ENCODE measurements at places on chromosomes 11 and 22.

DNA sequence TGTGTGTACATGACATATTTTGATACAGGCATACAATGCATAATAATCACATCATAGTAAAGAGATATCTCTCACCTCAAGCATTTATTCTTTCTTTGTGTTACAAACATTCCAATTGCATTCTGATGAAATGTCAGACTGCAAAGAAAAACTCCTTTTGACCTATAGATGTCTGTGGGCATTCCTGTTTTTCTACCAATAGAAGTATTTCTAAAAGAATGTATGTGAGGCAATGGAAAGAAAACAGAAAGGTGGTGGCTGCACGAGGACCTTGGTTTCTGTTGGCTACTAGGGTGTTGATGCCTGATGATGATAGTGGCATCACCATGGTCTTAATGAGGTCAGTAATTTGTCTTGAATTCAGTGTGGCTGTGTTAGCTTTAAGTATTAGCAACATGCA, 137.0 kb upstream of the ANO3 start:
- H3K27ac ChIP-seq, result no peak overlapping the region
- H3K36me3 ChIP-seq, result no peaks in the 10 kb centered on the region
- no peaks in the 10 kb centered on the region for H3K27me3 ChIP-seq

GRCh38 chr11:65560555-65561418, 2.6 kb upstream of the LTBP3 start:
- DNase-seq, result peak; percentile 56
- peak overlapping the region; percentile 69 for H3K27ac ChIP-seq
- peak overlapping the region; percentile 19 for H3K4me3 ChIP-seq

DNA sequence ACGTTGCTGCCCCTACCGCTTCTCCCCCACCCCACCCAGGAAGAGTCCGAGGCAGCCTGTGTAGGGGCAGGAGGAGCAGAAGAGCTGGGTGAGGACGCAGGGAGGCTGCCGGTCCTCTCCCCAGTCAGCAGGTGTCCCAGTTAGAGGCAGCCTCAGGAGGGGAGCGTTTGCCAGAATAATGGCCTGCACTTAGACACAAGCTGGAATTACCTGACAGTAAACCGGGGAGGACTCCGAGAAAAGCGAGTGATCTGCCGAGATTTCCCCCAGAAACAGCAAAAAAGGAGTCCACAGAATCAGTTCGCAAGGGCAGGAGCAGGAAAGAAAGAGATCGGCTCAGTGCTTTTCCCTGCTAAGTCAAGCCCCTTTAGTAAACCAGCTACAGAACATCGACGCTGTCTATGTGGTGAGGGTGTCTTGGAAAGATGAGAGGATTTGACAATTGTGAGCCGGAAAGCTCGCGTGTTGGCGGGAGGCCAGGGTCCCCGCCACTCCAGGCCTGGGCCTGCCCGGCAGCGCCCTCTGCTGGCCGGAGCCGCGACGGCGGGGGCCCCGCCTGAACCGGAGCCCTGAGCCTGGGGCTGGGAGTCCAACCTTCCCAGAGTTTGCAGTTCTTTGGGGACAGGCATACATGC, 17.7 kb upstream of the THRSP start:
- H3K27ac ChIP-seq, result no peak overlapping the region
- H3K4me3 ChIP-seq, result peak overlapping the region; percentile 37
- DNase-seq, result peak; percentile 93
- H3K27me3 ChIP-seq, result no peaks in the 10 kb centered on the region

GRCh38 chr11:12989428-12990161, 19.5 kb upstream of the RASSF10 start:
- DNase-seq, result no peak
- H3K4me1 ChIP-seq, result peaks cover 15% of the 10 kb centered on the region
- H3K4me3 ChIP-seq, result no peak overlapping the region
- no peak overlapping the region for H3K27ac ChIP-seq

DNA sequence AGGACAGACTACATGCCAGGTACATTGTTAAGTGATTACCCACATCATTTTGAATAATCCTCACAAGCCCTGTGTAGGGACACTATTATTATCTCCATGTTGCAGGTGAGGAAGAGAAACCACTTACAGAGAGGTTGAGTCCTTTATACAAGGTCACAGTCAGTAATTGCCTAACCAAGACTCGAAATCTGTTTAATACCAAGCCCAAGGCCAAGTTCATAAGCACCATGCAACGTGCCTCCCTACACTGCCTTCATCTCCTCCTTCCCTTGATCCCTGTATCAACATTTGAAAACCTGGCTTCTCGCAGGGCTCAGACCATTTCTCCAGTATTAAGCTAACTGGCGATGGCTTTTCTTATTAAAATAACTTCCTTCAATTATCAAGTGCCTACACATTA, 41.7 kb upstream of the SEZ6L start:
- no peak overlapping the region for H3K4me3 ChIP-seq
- no peak for DNase-seq
- H3K27me3 ChIP-seq, result peaks cover 43% of the 10 kb centered on the region

DNA sequence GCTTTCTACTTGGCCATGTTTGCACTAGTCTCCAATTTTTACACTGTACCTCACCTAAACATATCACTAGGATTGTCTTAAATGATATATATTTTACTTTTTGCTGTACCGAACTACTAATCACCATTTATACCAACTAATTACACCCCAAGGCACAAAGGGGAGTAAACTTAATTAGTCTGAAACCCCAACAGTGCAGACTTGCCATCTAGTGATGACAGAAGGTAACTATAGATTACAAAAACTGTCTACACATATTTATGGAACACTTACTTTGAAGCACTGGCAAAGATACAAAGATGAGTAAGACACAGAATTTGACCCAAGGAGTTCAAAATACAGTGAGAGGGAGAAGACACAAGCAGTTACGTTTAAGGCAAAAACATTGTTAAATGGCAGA, 139.7 kb downstream of the CNTN5 start:
- H3K36me3 ChIP-seq, result no peaks in the 10 kb centered on the region
- H3K4me3 ChIP-seq, result no peak overlapping the region
- H3K4me1 ChIP-seq, result no peaks in the 10 kb centered on the region

DNA sequence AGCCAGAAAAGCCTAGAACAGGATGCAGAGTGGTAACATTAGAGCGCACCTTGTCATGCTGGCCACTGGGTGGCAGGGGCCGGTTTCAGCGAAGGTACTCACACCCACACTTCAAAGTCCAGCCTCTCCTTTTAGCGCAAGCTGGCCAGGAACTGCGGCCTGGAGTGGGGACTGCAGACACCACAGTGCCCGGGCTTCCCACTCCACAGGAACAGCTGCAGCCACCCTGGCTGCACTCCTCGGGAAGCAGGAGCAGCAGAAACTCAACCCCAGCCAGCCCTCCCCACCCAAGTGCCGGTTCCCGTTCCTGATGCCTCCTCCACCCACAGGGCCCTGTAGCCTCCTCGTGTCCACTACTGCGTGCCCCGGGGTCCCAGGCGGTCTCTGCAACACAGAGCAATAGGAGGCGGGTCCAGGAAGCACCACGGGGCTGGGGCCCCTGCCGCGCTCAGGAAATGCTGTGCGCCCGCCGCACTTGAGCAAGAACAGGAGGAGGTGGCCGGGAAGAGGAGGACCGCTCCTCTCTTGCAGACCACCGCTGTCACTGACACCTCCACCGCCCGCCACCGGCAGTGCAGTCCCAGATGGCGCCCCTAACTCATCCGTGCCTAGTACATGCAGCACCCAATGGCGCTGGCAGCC, 2.2 kb downstream of the RFPL2 start:
- peaks cover 21% of the 10 kb centered on the region for H3K27me3 ChIP-seq
- H3K4me3 ChIP-seq, result no peak overlapping the region
- no peak for DNase-seq
- no peak overlapping the region for H3K27ac ChIP-seq
- no peaks in the 10 kb centered on the region for H3K36me3 ChIP-seq

GRCh38 chr22:31281733-31282132, 10.6 kb downstream of the PIK3IP1 start:
- H3K4me3 ChIP-seq, result no peak overlapping the region
- no peaks in the 10 kb centered on the region for H3K36me3 ChIP-seq
- no peaks in the 10 kb centered on the region for H3K27me3 ChIP-seq

- no peaks in the 10 kb centered on the region for H3K4me1 ChIP-seq
- peaks cover 33% of the 10 kb centered on the region for H3K27me3 ChIP-seq
- DNase-seq, result peak; percentile 23
- no peak overlapping the region for H3K4me3 ChIP-seq
- no peaks in the 10 kb centered on the region for H3K36me3 ChIP-seq
- no peak overlapping the region for H3K27ac ChIP-seq
Measured at GRCh38 chr11:60780065-60780464, 5.1 kb upstream of the MS4A10 start.

DNA sequence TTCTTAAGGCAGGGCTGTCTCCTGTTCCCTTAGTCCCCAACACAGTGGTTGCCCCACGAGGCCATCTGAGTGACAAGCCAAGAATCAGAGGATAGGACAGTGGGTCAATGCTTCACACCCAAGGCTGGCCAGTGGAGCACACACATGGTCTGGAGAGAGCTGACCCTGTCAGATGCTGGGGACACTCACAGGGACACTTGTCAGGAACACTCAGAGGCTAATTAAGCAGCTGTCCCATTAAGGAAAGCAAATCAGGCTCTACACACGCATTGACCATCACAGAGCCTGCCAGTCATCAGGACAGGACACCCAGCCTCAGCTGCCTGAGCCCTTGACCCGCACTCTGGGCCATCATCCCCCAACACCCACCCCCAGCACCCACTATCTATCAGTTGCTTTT, 18.2 kb downstream of the GDPD5 start:
- no peaks in the 10 kb centered on the region for H3K36me3 ChIP-seq
- H3K27me3 ChIP-seq, result no peaks in the 10 kb centered on the region
- H3K27ac ChIP-seq, result no peak overlapping the region
- no peak for DNase-seq
- peaks cover 15% of the 10 kb centered on the region for H3K4me1 ChIP-seq

DNA sequence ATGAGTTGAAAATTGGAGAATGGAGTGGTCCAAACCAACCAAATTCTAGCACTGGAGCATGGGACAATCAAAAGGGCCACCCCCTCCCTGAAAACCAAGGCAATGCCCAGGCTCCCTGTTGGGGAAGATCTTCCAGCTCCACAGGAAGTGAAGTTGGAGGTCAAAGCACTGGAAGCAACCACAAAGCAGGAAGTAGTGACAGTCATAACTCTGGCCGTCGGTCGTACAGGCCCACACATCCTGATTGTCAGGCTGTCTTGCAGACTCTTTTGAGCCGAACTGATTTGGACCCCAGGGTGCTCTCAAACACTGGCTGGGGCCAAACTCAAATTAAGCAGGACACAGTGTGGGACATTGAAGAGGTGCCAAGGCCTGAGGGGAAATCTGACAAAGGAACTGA, 80.5 kb upstream of the ADSL start:
- no peak overlapping the region for H3K4me3 ChIP-seq
- no peak overlapping the region for H3K27ac ChIP-seq
- peaks cover 21% of the 10 kb centered on the region for H3K36me3 ChIP-seq
- H3K4me1 ChIP-seq, result no peaks in the 10 kb centered on the region
- DNase-seq, result no peak

GRCh38 chr11:13062115-13062514, 53.0 kb downstream of the RASSF10 start:
- H3K4me3 ChIP-seq, result no peak overlapping the region
- H3K4me1 ChIP-seq, result no peaks in the 10 kb centered on the region
- H3K27me3 ChIP-seq, result no peaks in the 10 kb centered on the region
- DNase-seq, result no peak
- H3K27ac ChIP-seq, result no peak overlapping the region

GRCh38 chr11:9525116-9525515, 48.4 kb upstream of the WEE1 start:
- peaks cover 37% of the 10 kb centered on the region for H3K4me1 ChIP-seq
- no peak overlapping the region for H3K4me3 ChIP-seq
- no peaks in the 10 kb centered on the region for H3K36me3 ChIP-seq

GRCh38 chr11:46295312-46296058, 18.0 kb downstream of the CREB3L1 start:
- peaks cover 68% of the 10 kb centered on the region for H3K4me1 ChIP-seq
- H3K27me3 ChIP-seq, result no peaks in the 10 kb centered on the region
- H3K27ac ChIP-seq, result peak overlapping the region; percentile 70
- peak overlapping the region; percentile 73 for H3K4me3 ChIP-seq
- peak; percentile 68 for DNase-seq

- H3K27me3 ChIP-seq, result no peaks in the 10 kb centered on the region
- H3K4me3 ChIP-seq, result peak within 1 kb of the TSS; percentile 60
- peaks cover 46% of the 10 kb centered on the region for H3K4me1 ChIP-seq
- peak within 1 kb of the TSS; percentile 71 for H3K27ac ChIP-seq
Measured at GRCh38 chr11:120137611-120138521, at the start of gene TRIM29. Gene TRIM29 (minus strand): TSS chr11:120138113. CDS start chr11:120138031, 82 bp downstream.

GRCh38 chr11:33040862-33041453, 1.6 kb downstream of the TCP11L1 start:
- DNase-seq, result no peak
- peaks cover 10% of the 10 kb centered on the region for H3K4me1 ChIP-seq
- no peaks in the 10 kb centered on the region for H3K36me3 ChIP-seq
- no peaks in the 10 kb centered on the region for H3K27me3 ChIP-seq

GRCh38 chr11:65310215-65310614, 4.5 kb upstream of the CDC42EP2 start:
- no peaks in the 10 kb centered on the region for H3K36me3 ChIP-seq
- no peak for DNase-seq
- peak overlapping the region; percentile 60 for H3K27ac ChIP-seq

DNA sequence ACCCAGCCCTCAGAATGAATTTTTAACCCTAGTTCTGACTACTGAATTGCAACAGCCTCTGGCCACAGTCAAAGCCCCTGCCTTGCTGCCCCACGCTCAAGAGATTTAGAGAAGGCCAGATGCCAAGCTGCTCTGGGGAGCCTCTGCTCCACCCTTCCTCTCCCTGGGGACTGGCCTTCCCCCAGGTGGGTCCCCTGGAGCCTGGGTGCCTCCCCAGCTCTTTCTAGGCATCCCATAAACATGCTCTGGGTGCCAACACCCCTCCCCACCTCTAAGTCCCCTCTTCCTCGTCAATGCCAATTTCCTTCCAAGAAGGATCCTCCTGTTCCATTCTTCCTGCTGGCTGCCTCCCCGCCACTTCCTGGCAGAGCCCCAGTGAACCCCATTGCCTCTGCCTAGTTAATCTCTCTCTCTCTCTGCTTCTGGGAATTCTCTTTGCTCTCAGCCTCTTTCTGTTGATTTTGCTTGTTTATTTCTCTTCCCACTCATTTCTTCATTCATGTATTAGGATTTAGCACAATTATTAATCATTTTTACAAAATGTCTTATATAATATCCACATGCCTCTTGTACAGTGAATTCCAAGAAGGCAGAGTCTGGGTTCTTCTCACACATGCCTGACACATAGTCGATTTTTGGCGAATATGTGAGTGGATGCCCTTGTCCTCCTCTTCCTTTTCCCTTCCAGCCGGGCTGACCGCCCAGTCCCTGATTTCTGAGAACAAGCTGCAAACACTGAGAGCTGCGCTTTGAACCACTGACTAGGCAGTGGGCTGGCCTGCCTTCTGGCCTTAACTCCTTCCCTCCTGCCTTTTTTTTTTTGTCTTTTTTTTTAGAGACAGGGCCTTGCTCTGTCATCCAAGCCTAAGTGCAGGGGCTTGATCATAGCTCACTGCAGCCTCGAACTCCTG, 17.5 kb downstream of the UQCR10 start:
- H3K4me3 ChIP-seq, result no peak overlapping the region
- no peak overlapping the region for H3K27ac ChIP-seq
- H3K36me3 ChIP-seq, result 0 out of 2 replicates have a peak, but pooled peaks cover 7% of the 10 kb centered on the region
- no peak for DNase-seq
- peaks cover 69% of the 10 kb centered on the region for H3K4me1 ChIP-seq

GRCh38 chr22:21819183-21819770, 48.2 kb downstream of the MAPK1 start:
- no peak overlapping the region for H3K27ac ChIP-seq
- no peak for DNase-seq
- H3K27me3 ChIP-seq, result no peaks in the 10 kb centered on the region
- no peaks in the 10 kb centered on the region for H3K36me3 ChIP-seq
- peaks cover 14% of the 10 kb centered on the region for H3K4me1 ChIP-seq
- H3K4me3 ChIP-seq, result no peak overlapping the region
